Activated naive CD4-positive, alpha-beta T cell treated with anti-CD3 and anti-CD28 coated beads for 36 hours (primary cell): ENCODE measurements at places on chromosomes 7 and 10. TPM values are rescaled to one million over a fixed set of nuclear protein-coding genes. Genes with fewer than 3 reads are reported as not detected.

- peaks cover 39% of the 10 kb centered on the region for H3K4me1 ChIP-seq
- H3K27ac ChIP-seq = peak overlapping the region; percentile 66
- DNase-seq = peak; percentile 7
Measured at GRCh38 chr7:87875151-87876039, 765 bp downstream of the SLC25A40 start.

DNA sequence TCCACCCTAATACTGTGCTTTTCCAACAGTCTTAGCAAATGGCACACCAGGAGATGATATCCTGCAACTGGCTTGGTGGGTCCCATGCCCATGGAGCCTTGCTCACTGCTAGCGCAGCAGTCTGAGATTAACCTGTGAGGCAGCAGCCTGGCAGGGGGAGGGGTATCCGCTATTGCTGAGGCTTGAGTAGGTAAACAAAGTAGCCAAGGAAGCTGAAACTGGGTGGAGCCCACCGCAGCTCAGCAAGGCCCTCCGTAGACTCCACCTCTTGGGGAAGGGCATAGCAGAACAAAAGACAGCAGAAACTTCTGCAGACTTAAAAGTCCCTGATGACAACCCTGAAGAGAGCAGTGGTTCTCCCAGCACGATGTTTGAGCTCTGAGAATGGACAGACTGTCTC, 399.0 kb downstream of the CCSER2 start:
- H3K4me1 ChIP-seq = no peaks in the 10 kb centered on the region
- no peak for DNase-seq
- H3K4me3 ChIP-seq = no peak overlapping the region
- H3K27ac ChIP-seq = no peak overlapping the region

GRCh38 chr7:145036604-145037405, 201.0 kb upstream of the TPK1 start:
- no peaks in the 10 kb centered on the region for H3K36me3 ChIP-seq
- peak; percentile 49 for DNase-seq
- H3K4me1 ChIP-seq = peaks cover 3% of the 10 kb centered on the region
- H3K27me3 ChIP-seq = peaks cover 13% of the 10 kb centered on the region
- H3K4me3 ChIP-seq = no peak overlapping the region

DNA sequence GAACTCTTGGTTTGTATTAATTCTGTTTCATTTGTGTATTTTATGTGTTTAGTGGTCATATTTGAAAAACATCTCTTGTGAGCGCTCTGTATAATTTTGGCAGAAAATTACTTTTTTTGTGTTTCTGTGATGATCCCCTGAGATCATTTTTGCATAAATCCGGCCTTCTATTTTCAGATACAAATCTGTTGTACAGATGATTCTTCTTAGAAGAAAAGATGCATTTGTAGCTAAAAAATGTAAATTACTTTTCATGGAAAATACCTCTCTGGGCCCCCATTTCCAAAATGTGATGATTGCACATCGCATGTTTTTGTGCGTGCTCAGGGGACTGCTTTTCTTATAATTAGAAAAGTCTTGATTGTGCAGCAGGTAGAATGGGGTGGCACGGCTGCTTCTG, 395.4 kb downstream of the LRMDA start:
- H3K4me3 ChIP-seq = no peak overlapping the region
- no peaks in the 10 kb centered on the region for H3K4me1 ChIP-seq
- peaks cover 2% of the 10 kb centered on the region for H3K27me3 ChIP-seq
- no peak for DNase-seq
- H3K27ac ChIP-seq = no peak overlapping the region
- H3K36me3 ChIP-seq = no peaks in the 10 kb centered on the region

DNA sequence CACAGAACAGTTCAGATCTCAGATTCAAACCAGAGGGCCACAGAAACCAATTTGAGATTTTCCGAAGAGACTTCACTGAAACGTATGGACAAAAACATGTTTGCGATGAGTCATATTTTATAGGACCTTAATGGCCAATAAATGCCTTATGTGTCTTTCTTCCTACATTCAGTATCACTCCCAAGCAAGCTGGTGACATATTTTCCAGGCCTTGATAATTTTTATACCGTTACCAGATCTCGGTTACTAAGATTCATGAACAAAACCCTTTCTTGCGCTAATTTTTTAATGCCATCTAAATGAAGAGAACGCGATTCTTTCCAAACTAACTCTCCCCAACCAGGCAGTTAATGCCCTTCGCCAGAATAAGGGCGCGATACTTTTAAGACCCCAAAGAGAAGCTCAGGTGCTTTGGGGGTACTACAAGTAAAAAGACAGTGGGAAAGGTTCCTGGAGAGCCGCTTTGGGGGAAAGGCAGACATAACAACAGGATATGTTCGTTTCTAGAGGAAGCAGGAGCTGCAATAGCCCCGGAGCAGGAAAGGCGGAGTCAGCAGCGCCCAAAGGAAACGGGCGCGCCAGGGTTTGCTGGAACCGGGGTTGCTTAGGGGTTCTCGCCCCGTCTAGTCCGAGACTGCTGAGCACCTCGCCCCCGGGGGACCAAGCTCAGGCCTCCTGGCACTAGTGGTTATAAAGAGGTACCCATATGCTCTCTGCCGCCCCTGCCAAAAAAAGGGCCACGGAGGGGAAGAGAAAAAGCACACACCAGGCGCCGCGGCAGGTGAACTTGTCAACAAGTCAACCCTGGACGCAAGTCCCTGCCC, 884 bp downstream of the ICA1 start:
- H3K36me3 ChIP-seq = no peaks in the 10 kb centered on the region
- DNase-seq = peak; percentile 27
- H3K27ac ChIP-seq = no peak overlapping the region
- peak overlapping the region; percentile 71 for H3K4me3 ChIP-seq

DNA sequence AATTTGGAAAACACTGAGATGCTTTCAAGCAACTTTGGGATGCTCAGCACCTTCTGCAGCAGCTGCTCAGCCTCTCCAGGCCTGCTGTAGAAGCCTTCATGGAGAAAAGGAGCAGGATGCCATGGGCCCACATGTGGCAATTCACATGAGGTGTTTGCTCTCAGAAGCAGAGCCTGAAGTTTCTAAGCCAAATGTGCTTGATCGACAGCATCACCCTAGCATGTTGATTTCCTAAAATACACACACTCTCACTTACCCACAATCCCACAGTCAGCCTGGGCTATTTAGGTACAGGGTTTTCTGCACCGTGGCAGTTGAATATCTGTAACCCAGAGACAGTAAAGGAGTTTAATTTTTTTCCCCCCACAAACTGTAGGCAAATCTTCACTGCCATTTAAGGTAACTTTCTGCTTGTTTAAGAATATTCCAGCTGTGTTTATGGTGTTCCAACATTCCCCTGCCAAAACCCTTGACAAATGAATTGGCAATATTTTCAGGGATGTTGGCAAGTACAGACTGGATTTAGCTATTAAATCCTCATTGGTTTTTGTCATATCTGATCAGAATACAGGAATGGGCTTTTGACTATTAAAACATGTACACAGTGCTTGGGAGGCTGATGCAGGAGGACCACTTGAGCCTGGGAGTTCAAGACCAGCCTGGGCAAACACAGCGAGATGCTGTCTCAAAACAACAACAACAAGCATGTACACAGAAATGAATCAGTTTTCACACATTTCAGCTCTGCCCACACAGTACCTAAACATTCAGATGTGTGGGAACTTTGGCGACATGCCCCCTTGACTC, 244.2 kb downstream of the CELF2 start:
- peaks cover 43% of the 10 kb centered on the region for H3K36me3 ChIP-seq
- H3K4me1 ChIP-seq = peaks cover 88% of the 10 kb centered on the region
- H3K27ac ChIP-seq = peak overlapping the region; percentile 63
- H3K4me3 ChIP-seq = no peak overlapping the region
- no peaks in the 10 kb centered on the region for H3K27me3 ChIP-seq
- DNase-seq = no peak

- peaks cover 49% of the 10 kb centered on the region for H3K4me1 ChIP-seq
- H3K4me3 ChIP-seq = no peak overlapping the region
- no peak overlapping the region for H3K27ac ChIP-seq
- H3K27me3 ChIP-seq = no peaks in the 10 kb centered on the region
- H3K36me3 ChIP-seq = peaks cover 79% of the 10 kb centered on the region
- DNase-seq = no peak
Measured at GRCh38 chr7:106254525-106255116, 30.2 kb downstream of the NAMPT start.

GRCh38 chr7:1520539-1521234, 9.8 kb upstream of the MAFK start:
- no peak for DNase-seq
- H3K27ac ChIP-seq = no peak overlapping the region
- no peaks in the 10 kb centered on the region for H3K36me3 ChIP-seq
- H3K27me3 ChIP-seq = no peaks in the 10 kb centered on the region
- no peak overlapping the region for H3K4me3 ChIP-seq

DNA sequence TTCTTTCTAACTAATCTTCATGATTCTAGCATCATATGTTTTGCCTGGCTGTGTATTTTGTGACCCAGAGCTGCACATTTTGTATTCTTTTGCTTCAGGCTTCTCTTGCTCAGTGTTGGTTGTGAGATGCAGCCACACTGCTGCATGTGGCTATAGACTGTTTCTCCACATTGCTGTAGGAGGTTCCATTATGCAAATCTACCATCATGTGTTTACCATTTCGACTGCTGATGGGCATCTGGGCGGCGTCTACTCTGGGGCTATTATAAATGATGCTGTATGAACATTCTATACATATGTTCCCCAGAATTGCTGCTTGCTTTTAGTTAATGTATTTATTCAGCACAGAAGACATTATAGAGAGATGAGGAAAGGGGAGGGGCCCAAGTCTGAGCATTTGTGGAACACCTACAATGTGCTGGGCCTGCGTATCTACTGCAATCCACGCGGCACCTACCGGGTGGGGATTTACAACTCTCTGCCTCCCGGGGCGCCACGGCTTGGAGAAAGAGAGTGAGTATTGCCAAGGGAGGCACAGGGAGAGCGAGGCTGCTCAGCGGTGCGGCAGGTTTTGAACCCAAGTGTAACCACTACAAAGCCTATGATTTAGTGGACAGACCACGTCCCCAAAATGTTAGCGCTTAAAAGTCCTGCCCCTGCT, 172.5 kb downstream of the PRKAG2 start:
- no peak for DNase-seq
- peaks cover 6% of the 10 kb centered on the region for H3K4me1 ChIP-seq
- no peak overlapping the region for H3K27ac ChIP-seq
- peaks cover 1% of the 10 kb centered on the region for H3K36me3 ChIP-seq

GRCh38 chr7:112302566-112302965, 96.1 kb downstream of the ZNF277 start:
- no peak for DNase-seq
- no peak overlapping the region for H3K27ac ChIP-seq
- peaks cover 10% of the 10 kb centered on the region for H3K36me3 ChIP-seq
- no peak overlapping the region for H3K4me3 ChIP-seq
- peaks cover 9% of the 10 kb centered on the region for H3K4me1 ChIP-seq

DNA sequence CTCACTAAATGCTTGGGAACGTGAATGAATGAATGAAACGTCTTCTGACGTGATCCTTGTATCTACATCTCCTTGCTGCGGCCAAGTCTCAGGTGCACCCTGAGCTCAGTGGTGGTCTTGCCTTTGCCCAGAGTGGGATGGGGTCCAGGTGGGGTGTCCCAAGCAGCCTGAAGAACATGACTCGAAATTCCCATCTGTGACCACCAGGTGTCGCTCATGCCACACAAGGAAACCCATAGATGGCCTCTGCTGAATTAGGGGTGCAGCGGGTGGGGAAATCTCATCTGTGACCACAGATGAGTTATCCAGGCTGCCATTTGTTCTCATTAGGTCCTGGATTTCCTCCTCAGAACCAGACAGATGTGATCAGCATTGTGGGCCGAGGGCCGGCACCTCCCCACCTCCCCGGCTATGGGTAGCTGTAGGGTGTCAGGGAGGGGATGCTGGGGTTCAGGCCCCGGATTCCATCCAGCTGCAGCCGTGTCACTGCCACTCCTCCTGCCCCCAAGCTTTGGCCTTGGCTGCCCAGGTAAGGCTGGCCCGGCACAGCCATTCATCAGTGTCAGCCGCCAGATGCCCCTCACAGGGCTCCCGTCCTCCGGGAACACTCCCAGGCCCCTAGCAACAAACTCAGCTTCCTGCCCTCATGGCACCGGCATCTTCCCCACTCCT, 21.0 kb upstream of the GNA12 start:
- peaks cover 34% of the 10 kb centered on the region for H3K4me1 ChIP-seq
- peak overlapping the region; percentile 80 for H3K27ac ChIP-seq
- no peaks in the 10 kb centered on the region for H3K27me3 ChIP-seq
- H3K4me3 ChIP-seq = peak overlapping the region; percentile 25

DNA sequence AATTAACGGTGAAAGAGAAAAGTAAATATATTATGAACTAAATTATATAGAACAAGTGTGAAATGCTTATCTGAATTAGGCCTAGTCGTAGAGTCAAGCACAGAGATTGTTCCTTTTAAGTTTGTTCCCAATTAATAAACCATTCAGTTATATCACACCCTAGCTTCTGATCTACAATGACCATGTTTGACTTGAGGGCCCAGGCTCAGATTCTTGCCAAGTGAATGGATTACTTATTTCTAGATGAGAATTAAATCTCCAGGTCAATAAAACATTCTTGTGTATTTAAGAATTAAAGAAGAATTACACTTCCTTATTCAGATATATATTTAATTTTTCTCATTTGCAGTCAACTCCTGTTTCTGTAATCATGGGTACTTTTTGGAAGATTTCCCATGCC, 37.4 kb upstream of the ARL4A start:
- peaks cover 1% of the 10 kb centered on the region for H3K36me3 ChIP-seq
- H3K4me3 ChIP-seq = no peak overlapping the region
- no peak for DNase-seq
- no peaks in the 10 kb centered on the region for H3K4me1 ChIP-seq

GRCh38 chr7:154994996-154995395, 7.9 kb downstream of the PAXIP1 start:
- H3K36me3 ChIP-seq = peaks cover 46% of the 10 kb centered on the region
- H3K27me3 ChIP-seq = no peaks in the 10 kb centered on the region
- no peaks in the 10 kb centered on the region for H3K4me1 ChIP-seq
- DNase-seq = no peak
- no peak overlapping the region for H3K27ac ChIP-seq
- H3K4me3 ChIP-seq = no peak overlapping the region

GRCh38 chr10:102431452-102432124, 786 bp downstream of the CUEDC2 start:
- DNase-seq = peak; percentile 17
- H3K36me3 ChIP-seq = peaks cover 1% of the 10 kb centered on the region
- no peaks in the 10 kb centered on the region for H3K27me3 ChIP-seq
- H3K27ac ChIP-seq = peak overlapping the region; percentile 92

The MYOZ1 gene
- total RNA-seq = not detected

The CALN1 gene
- 0.32 TPM for total RNA-seq

The NKX2-3 gene
- not detected for total RNA-seq

The ADCY1 gene
- 0.30 TPM for total RNA-seq

The CLDN4 gene
- total RNA-seq = 0.10 TPM

The CFAP70 gene
- 0.31 TPM for total RNA-seq

The SUN3 gene
- not detected for total RNA-seq
